ENCODE measurements at places on chromosomes 12 and 14.
A peak's percentile ranks its signal among the peaks of the same experiment; 100 is the strongest.

DNA sequence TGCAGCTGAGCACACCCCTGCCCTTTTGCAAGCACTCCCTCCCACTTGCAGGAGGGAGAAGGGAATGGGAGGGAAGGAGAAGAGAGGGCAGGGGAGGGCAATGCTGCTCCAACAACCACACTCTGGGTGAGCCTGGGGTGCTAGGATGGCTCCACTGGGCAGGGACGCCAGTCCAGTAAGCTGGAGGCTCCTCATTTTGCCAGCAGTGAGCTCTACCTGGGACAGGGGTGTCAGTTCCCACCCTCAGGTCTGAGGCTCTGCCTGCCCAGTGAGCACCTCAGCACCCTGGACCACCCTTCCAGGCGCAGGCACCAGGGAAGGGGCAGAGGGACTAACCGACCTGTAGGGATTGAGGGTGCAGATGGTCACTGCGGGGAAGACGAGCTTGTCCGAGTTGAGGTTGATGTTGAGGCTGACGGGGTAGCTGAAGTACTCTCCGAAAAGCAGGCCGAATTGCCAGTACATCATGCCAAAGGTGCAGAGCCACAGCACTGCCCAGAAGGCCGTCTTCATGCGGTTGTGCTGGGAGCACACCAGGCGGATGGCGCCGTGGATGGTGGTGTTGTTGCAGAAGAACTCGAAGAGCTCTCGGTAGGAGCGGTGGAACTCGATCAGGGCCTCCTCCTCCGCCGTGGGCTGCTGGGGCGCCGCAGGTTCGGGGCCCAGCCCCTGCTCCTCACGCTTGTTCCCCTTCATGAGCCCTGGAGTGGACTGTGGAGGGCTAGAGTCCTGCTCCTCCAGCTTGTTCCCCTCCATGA lies 1.2 kb downstream of the SCNN1A start:
- DNase-seq, result no peak

DNA sequence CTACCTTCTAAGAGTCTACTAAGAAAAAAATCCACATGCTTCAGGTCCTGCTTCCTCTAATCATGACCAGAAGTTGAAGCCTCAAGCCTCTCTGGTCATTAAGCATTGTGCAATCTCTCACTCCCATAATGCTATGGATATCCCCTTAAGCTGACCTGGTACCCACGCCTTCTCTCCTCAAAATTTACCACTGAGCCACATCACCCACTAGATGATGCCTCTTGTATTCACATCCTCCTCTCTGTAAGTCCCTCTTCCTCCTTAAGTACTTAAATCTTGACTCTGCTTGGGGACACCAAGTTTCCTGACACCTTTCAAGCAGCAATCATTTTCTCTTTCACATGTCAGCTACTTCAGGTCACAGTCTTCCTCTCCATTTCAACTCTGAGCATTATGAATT lies 9.8 kb downstream of the GALNT4 start:
- no peak for DNase-seq

GRCh38 chr12:88113871-88114270 lies 28.0 kb downstream of the CEP290 start:
- no peak for DNase-seq

DNA sequence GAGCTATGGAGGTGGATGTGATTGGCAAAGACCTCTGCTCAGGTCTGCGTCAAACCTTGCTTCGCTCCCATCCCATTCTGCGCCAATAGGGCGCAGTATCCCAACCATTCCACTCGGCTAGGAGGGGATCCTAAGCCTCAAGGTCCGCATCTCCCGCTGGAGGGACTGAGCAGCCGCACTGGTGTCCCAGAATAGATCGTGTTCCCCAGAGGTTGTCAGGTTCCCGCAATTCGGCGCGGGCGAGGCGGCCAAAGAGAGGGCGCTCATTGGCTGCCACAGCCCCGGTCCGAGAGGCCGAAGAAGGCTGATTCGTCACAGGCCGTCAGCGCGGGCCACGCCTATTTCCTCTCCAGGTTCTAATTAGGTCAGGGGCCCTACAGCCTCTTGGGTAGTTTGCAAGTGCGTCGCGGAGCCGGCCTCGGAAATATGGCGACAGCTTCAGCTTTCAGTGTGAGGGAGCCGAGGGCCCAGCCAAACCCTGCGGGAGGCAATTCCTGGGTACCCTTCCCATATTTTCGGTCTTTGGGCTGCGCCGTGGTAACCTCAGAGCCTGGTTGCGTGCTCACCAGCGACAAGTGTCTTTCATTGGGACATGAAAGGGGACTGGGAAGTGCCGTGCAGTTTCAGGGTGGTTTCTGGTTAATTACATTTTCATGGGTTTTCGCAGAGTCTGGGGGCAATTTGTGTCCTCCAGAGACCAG lies 5.0 kb downstream of the OR10AD1 start:
- peak; percentile 79 for DNase-seq

- no peak for DNase-seq
Observed at GRCh38 chr14:65072937-65073336, 29.4 kb downstream of the MAX start.

GRCh38 chr14:73248108-73248868 lies 11.0 kb downstream of the PAPLN start:
- no peak for DNase-seq

DNA sequence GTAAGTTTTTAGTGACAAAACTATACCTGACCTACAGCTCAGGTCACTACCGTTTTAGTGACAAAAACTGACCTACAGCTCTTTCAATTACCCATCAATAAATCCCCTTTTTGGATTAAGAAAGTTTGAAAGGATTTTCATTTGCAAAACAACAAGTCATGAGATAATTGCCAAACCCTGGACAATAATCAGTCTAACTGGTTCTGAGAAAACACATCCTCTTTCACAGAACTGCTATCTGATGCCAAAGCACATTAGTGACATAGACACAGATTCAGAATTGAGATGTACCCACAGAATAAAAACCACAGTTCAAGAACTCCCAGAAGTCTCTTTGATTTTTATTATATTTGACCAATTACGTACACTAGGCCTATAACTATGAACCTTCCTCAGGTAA lies 126.0 kb upstream of the COCH start:
- DNase-seq, result no peak

DNA sequence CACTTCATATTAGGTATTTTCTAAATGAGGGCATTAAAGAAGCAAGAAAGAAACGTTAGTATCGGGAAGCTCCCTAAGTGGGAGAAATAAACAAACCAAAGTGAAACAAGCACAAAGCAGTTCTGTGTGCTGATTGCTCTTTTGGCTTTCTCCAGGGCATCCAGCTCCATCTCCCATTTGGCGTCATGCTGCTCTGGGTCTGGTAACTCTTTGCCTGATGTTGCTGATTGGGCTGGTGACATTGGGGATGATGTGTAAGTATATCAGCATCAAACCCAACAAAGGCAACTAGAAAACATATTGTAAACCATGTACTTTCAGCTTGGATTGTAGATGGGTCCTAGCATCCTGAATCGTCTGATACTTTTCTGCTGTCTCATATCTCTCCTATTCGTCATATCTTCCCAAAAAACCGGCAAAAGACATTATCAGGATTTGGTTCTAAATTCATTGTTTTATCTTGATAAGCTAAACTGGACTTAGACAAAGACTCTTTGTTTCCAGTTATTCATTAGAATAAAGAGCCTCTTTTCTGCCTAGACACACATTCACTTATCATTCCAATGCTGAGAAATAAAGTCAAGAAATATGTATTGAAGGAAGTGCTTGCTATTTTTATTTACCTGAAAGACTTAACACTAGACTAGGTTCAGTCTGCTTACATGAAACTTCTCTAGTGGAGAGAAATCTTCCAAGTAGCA lies 2.4 kb downstream of the CLEC12B start:
- DNase-seq, result no peak

All from activated gamma-delta T cell treated with anti-CD3 and anti-CD28 coated beads, Interleukin-2, amount 50 U/mL, for 16 hours (primary cell).